ENCODE measurements at places on chromosomes 4 and X.

DNA sequence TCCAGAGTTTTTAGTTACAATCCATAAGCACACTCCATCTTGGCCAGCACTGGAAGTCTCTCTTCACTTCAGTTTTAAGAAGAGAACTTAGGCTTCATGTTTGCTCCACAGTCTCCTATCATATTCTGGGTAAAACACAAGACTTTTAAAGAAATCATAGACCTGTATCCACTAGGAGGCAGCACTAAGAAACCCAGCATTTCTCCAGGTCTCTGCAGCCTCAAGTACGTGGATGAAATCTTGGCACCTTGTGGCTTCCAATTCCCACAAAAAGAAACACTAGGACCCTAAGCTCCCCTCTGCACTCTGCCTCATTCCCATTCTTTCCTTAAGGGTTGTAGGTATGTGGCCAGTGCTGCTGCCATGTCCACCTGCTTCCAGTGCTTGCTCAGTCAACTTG, 367.3 kb upstream of the CASK start:
- DNase-seq: no peak

- no peak for DNase-seq
These were observed 206.2 kb downstream of the CRLF2 start for GRCh38 chrX:1006156-1006730.

GRCh38 chrX:48475296-48475695, 703 bp upstream of the FTSJ1 start:
- no peak for DNase-seq

DNA sequence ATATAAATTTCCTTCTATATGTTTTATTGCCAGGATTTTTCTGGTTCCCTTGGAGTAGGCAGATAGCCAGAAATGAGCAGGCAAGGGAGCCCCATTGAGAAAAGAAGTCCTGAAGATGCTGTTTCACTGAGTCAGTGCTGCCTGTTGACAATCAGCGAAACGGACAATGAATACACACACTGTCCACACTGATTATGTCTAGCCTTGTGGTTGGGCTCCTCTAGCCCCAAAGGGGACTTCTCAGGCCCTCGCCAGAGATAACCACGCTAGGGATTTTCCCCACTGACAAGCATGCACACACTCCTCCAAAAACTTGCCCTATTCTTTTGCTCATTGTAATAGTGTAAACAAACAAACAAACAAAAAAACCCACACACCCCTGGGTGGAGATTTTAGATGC, 369.3 kb downstream of the DMD start:
- no peak for DNase-seq

DNA sequence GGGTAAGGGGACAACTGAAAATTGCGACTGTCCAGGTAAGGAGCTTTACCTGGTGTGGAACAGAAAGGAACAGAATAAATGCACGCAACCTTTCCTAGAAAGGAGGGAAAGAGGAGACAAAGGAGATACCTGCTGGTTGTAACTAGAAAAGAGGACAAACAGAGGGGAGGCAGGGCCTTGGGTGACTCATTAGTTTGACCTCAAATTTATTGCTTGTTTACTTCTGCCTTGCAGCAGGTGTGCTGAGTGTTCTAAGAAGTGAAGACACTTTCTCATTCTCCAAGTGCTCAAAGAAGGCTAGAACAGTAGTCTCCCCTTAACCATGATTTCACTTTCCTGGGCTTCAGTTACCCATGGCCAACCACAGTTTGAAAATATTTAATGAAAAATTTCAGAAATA, 123.1 kb upstream of the BOD1L1 start:
- no peak for DNase-seq

- no peak for DNase-seq
These were observed 531.7 kb upstream of the FTHL17 start for GRCh38 chrX:31603411-31604120.

DNA sequence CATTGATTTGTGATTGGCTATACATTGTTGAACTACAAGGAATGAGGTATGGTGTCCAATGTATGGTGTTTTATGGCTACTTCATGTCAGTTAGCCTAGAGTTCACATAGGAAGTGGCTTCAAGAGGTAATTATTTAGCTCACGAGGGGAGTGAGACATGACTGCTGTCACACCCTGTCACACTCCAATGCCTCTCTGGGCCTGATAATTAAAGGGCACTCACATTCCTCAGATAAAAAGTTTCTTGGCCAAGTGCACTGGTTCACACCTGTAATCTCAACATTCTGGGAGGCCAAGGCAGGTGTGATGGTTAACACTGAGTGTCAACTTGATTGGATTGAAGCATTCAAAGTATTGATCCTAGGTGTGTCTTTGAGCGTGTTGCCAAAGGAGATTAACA, 65.0 kb upstream of the DDX60 start:
- no peak for DNase-seq

- DNase-seq: no peak
These were observed 58.4 kb upstream of the NKX1-1 start for GRCh38 chr4:1464581-1465171.

GRCh38 chr4:17064959-17065358, 166.5 kb upstream of the LDB2 start:
- DNase-seq: no peak

- DNase-seq: no peak
These were observed 89.5 kb downstream of the TASL start for GRCh38 chrX:30488092-30488491.

DNA sequence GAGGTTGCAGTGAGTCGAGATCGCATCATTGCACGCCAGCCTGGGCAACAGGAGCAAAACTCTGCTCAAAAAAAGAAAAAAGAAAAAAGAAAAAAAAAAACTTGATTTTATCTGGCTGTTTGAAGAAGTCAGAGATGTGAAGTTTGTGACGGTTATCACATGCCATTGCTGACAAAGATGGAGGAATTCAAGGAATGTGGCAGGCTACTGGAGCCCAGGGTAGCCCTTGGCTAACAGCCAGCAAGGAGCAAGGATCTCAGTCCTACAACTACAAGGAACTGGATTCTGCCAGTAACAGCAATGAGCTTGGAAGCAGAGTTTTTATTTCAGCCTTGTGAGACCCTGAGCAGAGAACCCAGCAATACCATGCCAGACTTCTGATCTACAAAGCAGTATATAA, 24.3 kb upstream of the TET2 start:
- DNase-seq: no peak

GRCh38 chr4:114964026-114964425, 149.4 kb downstream of the NDST4 start:
- DNase-seq: no peak

DNA sequence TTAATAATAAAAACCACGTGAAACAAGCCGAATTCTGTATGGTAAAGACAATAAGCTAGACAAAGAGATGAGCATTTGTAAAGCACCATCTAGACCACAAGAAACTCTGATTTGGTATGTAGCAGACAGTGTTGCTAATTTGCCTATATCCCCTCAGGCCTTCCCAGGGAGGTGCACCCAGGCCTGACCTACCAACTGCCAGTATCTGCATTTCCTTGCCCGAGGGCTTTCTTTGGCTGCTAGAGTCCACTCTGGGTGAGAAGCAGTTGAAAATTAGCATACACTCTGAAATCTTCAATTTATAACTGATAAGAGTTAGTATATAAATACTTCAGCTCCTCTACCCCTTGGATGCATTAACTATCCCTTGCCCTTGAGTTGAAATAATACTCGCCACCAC, 37.4 kb upstream of the IL1RAPL1 start:
- DNase-seq: no peak

DNA sequence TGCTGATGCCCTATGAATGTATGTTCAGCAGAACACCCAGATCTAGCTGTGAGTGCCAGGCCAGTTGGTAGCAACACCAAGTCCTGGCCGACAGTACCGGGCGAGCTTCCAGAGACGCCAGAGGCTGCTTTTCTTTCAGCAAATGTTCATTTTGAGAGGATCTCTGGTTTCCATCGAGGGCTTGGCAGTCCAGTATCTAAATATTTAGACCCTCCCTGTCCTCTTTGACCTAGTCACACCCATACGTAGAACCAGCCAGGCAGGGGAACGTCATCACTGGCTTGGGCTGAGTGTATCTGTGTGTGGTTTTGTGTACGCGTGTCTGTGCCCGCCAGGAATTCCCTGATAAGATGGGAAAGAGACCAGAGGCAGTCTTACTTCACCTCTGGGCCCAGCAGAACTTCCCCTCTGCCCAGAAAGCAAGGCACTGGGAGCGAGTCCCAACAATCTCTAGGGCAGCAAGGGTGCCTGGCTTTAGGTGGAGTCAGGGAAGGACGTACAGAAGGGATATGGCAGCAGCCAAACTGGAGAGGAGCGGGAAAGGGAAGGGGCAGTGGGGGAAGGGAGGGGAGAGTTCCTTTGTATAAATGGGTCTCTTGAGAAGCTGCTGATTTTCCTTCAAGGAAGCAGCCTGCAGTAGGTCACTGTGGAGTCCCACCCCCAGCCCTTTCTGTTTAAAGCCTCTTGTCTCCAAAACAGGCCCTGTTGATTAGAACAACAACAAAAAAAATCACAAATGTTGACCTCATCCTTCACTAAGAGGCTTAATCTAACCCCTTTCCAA, 15.0 kb upstream of the ELF4 start:
- DNase-seq: no peak

GRCh38 chrX:27619975-27620374, 29.8 kb downstream of the DCAF8L2 start:
- no peak for DNase-seq

DNA sequence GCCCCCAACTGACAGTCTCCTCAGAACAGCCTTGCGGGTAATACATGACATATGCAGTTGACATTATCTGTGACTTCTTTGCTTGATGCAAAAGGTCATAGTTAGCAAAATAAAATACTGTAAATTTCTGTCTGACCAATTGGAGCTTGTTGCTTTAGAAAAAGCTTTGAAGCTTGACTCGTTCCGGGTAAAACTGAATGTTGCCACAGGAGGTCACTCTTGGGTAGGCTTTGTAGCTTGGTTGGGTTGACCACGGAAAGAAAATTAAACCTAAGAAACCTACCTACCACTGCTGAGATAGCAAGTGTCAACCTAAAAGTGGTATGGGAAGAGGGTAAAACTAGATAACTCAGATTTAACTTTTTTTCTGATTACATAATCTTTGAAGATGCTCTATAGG, 23.2 kb downstream of the PRPS2 start:
- no peak for DNase-seq

DNA sequence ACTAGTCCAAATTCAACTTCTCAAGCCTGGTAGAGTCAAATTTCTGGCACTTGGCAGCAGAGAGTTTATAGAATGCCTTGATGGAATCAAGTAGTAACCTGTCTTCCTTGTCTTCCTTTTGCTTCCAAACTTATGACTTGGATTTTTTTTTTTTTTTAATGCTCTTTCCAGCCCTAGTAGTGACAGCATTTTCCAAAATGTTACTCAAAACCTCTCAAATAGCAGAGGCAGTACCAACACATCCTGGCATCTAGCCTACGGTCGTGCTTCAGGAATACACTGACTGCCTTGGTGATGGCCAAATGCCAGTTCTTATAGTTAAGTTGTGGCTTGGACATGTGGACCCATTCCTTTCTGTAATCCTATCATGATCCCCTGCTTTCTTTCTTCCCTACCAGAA, 46.0 kb downstream of the GALNT7 start:
- DNase-seq: no peak

DNA sequence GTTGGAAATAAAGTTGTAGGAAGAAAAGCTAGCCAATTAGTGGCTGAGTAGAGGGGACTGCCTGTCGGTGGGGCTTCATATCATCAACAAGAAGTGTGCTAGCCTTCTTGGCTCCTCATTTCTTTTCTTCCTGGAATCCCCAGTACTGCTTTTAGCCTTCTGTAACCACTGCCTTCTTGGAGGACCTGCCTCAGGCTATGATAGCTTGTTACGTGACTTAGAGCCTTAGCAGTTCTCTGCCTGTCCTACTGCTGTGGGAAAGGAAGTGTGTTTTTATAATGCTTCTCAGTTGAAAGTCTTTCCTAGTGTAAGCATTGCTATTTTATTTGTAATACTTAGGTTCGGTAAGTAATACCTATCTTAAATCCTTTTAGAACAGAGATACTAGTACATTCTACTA, 61.9 kb downstream of the LARP1B start:
- no peak for DNase-seq

DNA sequence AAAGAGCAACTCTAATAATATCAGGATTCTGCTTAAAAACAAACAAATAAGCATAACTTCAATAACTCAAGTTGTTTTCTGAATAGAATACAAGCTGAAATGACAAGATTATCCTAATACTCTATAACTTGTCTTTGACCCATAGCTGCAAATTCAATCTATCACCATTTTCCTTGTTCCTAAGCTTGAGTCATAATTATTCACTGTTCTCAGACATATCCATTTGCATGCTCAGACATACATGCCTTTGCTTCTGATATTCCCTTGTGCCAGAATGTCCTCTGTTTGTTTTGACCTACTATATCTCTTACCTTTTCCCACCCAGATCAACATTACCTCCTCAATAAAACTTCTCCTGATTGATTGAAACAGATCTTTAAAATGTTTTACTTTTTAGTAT, 109.7 kb downstream of the SNCA start:
- no peak for DNase-seq

GRCh38 chr4:850323-850945, 24.5 kb upstream of the CPLX1 start:
- no peak for DNase-seq

- DNase-seq: no peak
These were observed 13.3 kb upstream of the CRMP1 start for GRCh38 chr4:5906191-5906590.

DNA sequence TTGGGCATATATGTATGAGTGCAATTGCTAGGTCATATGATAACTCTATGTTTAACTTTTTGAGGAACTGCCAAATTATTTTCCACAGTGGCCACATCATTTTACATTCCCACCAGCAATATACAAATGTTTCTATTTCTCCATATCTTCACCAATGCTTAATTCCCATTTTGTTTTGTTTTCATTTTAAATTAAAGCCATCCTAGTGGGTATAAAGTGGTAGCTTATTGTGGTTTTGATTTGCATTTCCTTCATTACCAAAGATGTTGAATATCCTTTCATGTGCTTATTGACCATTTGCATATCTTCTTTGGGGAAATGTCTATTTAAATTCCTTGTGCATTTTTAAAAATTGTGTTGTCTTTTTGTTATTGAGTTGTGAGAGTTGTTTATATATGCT, 36.7 kb upstream of the SCOC start:
- DNase-seq: no peak

DNA sequence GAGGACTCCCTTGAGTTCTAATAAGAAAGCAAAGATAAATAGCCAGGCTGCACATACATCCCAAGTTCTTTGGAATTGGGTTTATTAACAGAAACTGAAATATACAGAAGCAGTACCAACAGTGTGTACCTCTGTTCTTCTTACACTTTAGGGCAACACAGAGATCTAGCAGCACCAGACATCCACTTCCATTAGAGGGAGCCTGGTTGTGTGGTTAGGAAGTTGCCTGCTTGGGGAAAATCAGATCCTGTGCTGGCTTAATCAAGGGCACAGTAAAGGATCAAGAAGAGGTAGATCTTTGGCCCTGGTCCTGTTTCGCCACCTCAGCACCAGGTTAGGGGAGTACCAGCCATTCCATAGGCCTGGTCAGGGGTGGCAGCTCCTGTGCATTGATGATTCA, 231.1 kb upstream of the ARHGAP24 start:
- no peak for DNase-seq

GRCh38 chr4:159012381-159012780, 90.5 kb upstream of the RAPGEF2 start:
- DNase-seq: no peak

Measured in vagina (tissue), 2 donors.